ENCODE measurements at places on chromosomes 3 and 15.

GRCh38 chr3:134029734-134030378 lies at the start of gene SLCO2A1:
SLCO2A1 (minus strand) TSS chr3:134029925; CDS start chr3:134029802, 123 bp downstream.
- DNase-seq: peak; percentile 51

DNA sequence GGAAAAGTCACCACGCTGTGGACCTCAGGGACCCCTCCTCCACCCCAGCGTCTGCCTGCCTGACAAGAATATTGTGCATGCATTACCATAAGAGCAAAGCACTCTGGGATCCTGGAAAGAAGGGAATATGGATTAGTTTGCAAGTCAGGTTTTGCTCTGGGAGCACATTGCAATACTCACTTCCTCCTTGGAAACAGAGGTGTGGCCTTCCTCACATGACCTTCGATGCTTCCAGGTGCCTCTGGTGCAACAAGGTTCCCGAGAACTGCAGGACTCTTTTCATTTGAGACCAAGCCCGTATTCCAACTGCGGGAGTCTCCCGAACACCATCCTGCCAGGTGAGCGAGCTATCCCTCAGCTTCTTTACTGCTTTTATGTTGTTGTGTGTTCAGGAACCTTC lies 76.3 kb upstream of the BLM start:
- DNase-seq: no peak

DNA sequence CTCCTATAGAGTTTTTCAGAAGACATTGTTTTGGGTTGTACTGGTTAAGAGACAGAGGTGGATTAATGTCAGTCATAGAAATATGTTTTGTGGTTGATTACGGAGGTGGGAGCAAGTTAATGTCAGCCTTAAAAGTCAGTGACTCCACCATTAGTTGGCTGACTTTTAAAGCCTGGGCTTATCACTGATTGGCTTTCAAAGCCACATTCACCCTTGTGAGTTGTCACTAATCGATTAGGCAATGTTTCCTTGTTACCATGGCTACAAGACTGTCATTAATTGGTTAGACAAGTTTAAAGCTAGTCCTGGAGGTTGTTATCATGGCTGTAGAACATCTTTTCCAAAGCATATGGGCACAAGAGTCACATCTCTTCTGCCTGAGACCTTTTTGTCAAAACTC lies 73.0 kb downstream of the NEO1 start:
- peak; percentile 13 for DNase-seq

- DNase-seq: no peak
Measured at GRCh38 chr3:137343283-137343682, 385.5 kb downstream of the IL20RB start.

DNA sequence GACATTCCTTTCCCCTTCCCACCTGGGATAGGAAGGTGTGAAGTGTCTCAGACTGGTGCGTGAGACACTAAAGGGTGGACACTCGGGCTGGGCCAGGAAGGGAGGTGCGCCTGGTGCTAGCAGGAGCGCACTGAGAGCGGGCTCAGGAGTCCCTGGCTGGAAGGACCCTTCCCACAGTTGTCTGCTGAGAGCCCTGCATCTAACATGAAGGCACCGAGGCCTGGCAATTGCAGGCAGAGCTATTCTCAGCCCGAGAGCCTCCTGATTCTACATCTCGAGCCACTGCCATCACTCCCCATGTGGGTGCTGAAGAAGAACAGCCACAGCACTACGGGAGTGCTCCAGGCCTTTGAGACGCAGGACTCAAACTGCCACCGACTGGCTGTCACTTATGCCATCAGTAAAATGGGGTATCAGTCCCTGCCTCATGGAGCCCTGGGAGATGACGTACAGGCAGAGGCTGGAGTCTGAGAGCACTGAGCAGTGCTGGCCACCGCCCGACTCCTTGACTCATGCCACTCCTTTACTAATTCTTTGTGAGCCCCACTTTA lies 159.4 kb downstream of the KLF13 start:
- no peak for DNase-seq

DNA sequence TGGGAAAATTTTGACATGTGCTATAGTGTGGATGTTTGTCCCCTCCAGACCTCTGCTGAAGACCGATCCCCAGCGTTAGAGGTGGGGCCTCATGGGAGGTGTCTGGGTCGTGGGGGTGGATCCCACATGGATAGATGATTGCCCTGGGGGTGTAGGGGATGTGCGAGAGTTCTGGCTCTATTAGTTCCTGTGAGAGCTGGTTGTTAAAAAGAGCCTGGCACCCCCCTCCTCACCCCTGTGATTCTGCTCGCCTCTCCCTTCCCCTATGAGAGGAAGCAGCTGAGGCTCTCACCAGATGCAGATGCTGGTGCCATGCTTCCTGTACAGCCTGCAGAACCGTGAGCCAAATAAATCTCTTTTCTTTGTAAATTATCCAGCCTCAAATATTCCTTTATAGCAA lies 67.4 kb downstream of the ATP10A start:
- DNase-seq: no peak

GRCh38 chr3:54836871-54837270 lies 91.0 kb downstream of the LRTM1 start:
- peak; percentile 26 for DNase-seq
